ENCODE measurements at places on chromosomes 5 and 9.

DNA sequence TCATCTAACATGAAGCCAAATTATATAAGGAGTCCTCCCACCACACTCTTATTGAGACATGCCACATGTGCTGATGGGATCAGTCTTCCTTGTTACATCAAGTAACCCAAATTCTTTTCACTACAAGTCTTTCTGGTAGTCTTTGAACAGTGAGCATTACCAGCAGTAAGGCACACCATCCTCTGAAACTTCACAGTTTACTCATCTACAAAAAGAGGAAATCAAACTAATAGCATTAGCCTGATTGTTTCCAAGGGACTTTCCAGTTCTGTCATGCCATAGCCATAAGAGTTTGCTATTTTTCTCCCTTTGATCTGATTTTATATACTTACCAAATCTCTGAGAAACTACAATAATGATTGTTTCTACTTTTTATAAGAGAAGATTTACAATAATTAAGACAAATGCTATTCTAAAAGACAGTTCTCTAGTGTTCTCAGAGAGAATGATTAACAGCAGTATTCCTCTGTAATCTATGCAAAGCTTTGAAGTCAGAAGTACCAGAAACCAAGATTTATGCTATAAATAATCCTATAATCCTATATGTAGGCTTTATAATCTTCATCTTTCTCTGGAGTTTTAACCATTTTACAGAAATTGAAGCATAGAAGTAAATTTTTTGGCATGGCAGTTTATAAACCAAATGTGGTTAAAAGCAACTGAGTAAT, 166.2 kb upstream of the ACO1 start:
- ATAC-seq = no peak

DNA sequence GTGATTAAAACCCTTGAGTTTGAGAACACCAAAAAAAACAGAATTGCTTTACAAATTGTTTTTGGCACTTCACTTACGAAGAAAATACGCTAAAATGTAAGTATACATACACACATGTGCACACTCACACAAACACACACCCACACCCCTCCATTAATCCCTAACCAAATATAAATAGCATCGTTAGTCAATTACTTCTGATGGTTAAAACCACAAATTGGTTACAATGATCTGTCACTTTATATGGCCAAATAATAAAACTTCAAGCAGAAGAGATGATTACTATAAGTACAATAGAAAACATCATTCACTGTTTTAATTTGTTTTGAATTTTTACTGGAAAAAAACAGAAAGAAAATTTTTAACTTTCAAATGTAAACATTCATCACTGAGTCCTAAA, 103.5 kb downstream of the NFIB start:
- ATAC-seq = no peak

DNA sequence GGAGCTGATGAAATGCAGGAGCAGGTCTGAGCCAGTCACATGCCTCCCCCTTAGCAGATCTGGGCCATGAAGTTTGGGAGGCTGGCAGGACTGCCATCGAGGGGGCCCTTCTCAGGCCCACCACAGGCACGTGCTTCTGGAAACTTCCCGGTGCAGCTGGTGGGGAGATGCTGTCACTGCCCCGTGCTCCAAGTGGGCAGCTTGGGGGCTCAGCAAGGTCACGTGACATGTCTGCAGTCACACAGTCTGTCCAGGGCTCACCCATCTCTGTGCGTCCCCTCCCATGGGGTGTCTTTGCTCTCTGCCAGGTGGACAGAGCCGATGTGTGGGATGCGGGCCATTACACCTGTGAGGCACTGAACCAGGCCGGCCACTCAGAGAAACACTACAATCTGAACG, 79.4 kb upstream of the ASS1 start:
- ATAC-seq = no peak

DNA sequence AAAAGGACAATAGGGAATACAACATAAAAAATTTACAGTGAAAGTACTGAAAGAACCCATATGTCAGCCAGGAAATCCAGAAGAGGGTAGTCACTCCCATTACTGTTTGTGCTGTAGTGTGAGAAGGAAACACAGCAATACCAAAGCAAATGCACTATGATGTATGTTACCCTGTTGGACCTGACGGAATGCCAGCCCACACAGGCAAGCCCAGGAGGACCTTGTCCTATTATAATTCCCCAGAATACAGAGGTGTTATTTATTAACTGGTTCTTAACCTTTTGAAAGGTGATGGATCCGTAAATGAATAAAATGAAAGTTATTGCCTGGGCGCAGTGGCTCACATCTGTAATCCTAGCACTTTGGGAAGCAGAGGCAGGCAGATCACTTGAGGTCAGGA, 79.0 kb downstream of the GDA start:
- ATAC-seq = no peak

- no peak for ATAC-seq
These were observed 159.2 kb downstream of the ARRDC3 start for GRCh38 chr5:91223886-91224285.

GRCh38 chr9:68847765-68848164, 142.7 kb downstream of the PIP5K1B start:
- ATAC-seq = no peak

DNA sequence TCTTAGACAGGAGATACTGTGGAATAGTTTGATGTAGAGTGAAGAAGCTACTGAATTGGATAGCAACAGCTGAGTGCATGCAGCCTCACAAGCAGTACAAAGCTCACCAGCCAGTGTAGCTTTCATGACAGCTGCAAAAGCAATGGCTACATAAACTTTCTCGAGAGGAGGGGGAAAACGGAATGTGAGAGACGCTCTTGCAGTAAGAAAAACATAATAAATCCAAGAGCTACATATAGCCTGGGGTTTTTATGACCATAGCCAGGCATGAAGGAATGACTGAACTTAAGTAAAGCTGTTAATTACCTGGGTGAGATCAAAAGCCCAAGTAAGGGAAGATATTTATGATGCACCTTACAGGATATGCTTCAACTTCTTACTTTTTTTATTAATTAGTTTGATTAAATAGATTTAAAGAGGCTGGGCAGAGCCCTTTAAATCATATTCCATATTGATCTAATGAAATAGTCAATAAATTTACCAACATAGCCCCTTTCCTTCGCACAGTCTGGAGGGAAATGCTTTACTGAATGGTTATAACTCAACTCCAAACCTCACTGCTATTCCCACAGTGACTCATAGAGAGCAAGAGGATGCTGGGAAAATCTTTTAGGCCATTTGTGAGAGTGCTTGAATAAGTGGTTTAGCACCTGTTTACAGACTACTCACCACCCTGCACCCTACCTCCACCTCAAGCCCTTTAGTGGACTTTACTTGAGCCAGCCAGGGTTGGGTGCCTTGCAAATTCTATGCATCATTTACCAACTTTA, 407.2 kb upstream of the CLINT1 start:
- no peak for ATAC-seq

GRCh38 chr5:141362719-141363118, 1.2 kb upstream of the PCDHGA5 start:
- no peak for ATAC-seq
